Hair follicle dermal papilla cell (primary cell): ENCODE measurements at places on chromosomes 12 and 14. TPM values are rescaled to one million over a fixed set of nuclear protein-coding genes. Genes with fewer than 3 reads are reported as not detected.

ATL1 gene
- total RNA-seq: 13.8 and 15.1 TPM in 2 replicates

OR4E2 gene
- total RNA-seq: not detected in 2 replicates

PPP1CC gene
- total RNA-seq: 85.4 and 91.8 TPM in 2 replicates

FKBP4 gene
- 18.0 and 19.3 TPM in 2 replicates for total RNA-seq

XRCC3 gene
- total RNA-seq: 2.3 and 4.0 TPM in 2 replicates

HELB gene
- 4.0 and 5.8 TPM in 2 replicates for total RNA-seq
